ENCODE measurements at places on chromosomes 4 and X.

- DNase-seq, result no peak
Observed at GRCh38 chr4:173226401-173226888, 57.8 kb downstream of the GALNT7 start.

DNA sequence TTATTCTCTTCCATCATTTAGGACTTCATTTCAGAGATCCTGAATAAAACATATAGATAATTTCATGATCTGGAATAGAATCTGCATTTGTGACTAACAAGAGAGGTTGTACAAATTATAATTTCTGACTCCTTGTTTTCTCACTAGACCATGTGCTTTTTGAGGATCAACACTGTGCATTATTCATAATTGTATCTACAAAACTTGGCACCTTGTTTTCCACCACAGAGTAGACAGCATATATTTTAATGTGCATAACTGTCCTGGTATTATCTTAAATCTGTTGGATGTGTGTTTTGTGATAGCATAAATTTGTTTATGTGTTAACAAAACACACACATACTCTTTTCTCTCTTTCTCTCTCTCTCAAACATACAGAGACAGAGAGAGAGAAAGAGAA lies 514.9 kb upstream of the GALNT7 start:
- DNase-seq, result no peak

- no peak for DNase-seq
Observed at GRCh38 chrX:30990361-30990760, 81.5 kb downstream of the FTHL17 start.

DNA sequence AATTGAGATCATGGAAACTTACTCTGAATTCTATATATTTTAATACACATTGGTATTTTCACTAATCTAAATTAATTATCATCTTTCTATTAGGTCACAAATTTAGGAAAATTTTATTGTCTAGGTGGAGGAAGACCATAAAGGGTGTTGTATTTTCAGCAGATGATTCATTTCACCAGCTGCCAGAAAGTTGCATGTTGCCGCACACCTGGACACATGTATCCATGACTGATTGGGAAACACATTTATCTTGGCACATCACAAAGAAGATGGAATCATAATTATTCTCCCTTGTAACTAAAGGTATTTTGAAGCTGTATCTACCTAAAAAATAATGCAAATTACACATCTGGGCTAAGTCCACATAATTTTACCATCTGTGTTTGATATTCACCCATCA lies 33.1 kb downstream of the SLC7A11 start:
- no peak for DNase-seq

DNA sequence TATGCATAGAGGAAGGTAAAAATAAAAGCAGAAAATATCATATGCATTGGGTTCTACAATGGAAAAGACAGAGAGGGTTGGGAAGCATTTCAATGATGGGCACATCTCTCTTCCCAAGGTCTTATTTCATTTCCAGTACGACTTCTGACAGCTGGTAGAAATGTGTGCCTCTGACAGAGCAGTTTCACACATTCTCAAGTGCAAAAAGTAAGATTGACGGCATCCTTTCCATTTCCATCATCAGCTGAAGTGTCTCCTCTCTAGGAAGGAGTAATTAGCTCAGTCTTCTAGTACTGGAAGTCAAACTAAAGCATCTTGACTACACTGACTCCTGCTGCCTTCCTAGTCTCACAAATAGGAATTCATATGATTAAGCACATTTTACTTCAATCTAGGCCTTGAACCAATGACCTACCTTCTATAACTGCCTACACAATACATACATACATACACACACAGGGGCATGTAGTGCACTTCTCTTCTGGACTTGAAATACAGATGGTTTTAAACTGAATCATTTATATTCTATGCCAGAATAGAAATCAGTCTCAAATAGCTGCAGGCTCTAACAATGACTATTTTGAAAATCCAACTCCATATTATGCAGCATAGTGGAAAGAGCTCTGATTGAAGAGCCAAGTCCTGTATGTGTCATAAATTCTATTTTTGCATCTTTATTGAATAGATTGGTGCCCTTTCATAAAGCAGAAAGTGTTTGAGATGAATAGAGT lies 473.4 kb downstream of the INPP4B start:
- no peak for DNase-seq

GRCh38 chr4:158821228-158821971 lies 52.6 kb downstream of the FNIP2 start:
- DNase-seq, result no peak

- DNase-seq, result no peak
Observed at GRCh38 chr4:154502111-154502510, 10.5 kb upstream of the DCHS2 start.

DNA sequence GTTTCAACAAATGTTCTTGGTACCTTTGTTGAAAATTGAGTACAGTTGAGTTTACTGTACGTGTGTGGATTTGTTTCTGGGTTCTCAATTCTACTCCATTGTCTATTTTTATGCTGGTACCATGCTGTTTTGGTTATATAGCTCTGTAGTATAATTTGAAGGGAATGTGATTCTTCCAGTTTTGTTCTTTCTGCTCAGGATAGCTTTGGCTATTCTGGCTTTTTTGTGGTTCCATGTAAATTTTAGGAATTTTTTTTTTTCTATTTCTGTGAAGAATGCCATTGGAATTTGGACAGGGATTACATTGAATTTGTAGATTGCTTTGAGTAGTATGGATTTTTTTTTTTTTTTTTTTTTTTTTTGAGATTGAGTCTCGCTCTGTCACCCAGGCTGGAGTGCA lies 373.4 kb downstream of the IL15 start:
- DNase-seq, result no peak

GRCh38 chr4:136967069-136967468 lies 565.2 kb downstream of the PCDH18 start:
- DNase-seq, result no peak

DNA sequence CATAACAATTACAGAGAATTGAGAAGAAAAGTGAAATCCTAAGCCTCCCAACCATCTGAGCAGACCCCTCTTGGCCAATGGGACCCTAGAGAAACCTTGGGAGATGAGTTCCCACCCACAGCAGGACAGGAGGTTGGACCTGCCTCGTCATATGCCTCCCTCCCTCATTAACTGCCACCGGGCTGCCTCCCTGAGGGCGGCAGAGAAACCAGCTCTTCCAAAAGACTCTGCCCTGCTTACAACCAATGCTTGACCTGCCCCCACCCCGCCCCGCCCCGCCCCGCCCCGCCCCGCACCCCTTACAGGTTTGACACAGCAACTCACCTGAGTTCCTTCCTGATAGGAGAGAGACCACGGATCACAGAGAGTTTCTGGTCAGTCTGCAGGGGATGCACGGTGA lies 86.1 kb downstream of the ADRA2C start:
- DNase-seq, result no peak

DNA sequence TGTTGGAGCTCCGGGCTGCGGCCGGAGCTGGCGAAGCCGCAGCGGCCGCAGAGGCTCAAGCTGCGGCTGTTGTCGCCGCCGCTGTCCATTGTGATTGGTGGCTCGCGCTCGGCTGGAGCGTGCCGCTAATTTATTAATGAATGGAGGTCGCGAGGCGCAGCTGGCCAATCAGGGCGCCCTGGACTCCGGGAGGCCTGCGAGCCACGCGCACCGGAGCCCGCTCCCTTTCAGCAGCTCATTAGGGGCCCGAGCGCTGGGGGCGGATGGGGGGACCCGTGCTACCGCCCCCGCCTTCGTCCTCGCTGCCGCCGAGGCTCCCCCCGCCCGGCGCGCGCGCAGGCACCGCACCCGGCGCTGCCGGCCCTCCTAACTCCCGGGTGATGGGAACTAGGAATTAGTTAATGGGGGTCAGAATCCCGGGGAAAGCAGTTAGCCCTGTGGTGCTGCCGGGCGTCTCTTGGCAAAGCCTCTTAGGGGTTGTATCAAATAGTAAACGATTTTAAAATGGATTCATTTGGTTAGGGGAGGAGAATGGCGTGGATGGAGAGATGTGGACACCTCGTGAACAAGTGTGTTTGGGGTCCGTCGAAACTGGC lies 589 bp upstream of the NEUROG2 start:
- DNase-seq, result no peak

- no peak for DNase-seq
Observed at GRCh38 chr4:54946741-54947140, 178.7 kb downstream of the KDR start.

- no peak for DNase-seq
Observed at GRCh38 chr4:154660052-154660451, 47.6 kb upstream of the FGG start.

DNA sequence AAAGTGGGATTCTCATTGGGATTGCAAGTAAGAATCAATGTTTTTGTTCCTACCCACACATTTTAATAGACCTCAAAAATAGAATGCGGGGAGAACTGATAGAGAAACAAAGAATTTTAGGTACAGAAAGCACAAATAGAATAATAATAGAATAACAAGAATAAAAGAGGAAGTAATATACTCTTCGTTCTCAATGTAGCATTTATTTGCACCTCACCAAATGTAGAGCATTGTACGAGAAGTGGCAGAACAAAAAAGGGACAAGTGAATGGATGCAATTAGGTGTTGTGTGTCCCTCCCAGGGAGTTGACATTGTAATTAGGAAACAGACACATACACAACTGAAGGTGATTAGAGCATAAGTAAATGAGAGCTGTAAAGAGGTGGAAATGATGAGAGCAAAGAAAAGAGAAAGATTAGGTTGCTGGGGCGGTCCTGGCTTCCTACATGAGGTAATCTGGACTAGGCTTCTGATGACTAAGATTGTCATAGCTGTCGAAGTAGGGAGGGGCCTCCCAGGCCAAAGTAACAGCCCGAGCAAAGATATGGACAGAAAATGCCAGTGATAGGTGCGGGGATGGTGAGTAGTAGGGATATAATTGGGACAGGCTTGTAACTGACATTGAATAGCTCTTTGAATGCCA lies 10.4 kb downstream of the RAB9A start:
- DNase-seq, result no peak

DNA sequence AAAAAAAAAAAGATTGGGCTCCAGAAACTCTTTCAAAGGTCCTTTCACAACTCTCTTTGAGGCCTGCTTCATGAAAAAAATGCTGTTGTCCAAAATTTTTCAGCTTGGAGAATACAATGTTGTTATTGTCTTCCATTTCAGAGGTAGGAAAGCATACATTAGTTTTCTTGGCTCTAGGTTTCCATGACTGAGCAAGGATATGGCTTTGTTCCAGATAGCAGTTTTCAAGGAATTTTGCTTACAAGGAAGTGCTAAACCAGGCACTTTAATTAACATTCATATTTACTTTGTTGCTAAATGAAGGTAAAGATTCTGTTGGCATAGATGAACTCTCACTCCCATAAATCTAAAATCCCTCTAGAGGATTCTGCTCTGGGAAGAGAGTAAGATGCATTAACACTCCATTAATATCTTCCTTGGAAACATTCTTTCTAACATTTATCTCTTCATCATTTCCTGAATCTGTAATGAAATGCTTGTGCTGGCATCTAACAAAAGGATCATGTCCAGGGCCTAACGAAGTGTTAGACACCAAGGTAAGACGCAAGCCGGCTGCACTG lies 118.4 kb downstream of the COL25A1 start:
- no peak for DNase-seq

DNA sequence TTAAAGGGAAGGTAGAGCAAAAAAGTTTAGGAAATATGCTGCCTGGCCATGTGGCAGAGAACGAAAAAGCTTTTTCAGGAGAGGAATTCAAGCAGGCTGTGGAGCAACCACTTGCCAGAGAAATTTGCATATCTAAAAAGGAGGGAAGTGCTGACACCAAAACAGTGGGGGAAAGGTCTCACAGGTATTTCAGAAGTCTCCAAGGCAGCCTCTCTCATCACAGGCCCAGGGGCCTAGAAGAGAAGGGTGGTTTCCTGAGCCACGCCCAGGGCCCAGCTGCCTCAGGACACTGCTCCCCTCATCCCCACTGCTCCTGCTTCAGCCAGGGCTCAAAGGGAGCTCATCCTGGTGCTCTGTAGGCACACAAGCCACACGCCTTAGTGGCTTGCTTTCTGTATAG lies 29.9 kb upstream of the STS start:
- DNase-seq, result no peak

- DNase-seq, result no peak
Observed at GRCh38 chr4:186669159-186669731, 54.4 kb downstream of the FAT1 start.

GRCh38 chr4:81146466-81146865 lies 68.6 kb downstream of the PRKG2 start:
- DNase-seq, result no peak

- no peak for DNase-seq
Observed at GRCh38 chrX:115330498-115331168, 41.1 kb downstream of the LUZP4 start.

- DNase-seq, result peak; percentile 6
Observed at GRCh38 chrX:22081475-22082092, 49.5 kb downstream of the PHEX start.

- DNase-seq, result no peak
Observed at GRCh38 chr4:4984186-4984585, 35.1 kb downstream of the CYTL1 start.
